ENCODE measurements at places on chromosomes 3 and 15.

DNA sequence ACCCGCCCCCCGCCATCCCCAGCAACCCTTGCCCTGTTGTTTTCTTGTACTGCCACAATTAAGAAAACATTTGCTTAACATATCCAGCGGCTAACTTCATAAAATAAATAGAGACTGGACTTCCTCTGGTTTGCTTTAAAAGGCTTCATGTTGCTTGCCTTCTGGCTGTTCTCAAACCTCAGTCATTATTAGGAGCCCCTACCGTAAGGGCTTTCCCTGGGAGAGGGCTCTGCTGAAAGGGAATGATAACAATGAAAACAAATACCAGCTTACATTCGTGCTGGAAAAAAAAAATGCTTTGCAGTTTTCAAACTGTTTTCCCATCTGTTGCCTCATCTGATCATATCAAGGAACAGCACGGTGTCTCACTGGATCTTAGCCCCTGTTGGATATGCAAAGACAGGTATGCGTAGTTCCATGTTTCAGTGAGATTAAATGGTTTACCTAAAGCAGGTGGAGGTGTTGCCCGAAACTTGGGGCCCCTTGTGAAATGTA is 77.2 kb upstream of the VGLL4 start:
- DNase-seq = no peak

- DNase-seq = no peak
Observed at GRCh38 chr3:189353318-189353965, 181.7 kb downstream of the TPRG1 start.

DNA sequence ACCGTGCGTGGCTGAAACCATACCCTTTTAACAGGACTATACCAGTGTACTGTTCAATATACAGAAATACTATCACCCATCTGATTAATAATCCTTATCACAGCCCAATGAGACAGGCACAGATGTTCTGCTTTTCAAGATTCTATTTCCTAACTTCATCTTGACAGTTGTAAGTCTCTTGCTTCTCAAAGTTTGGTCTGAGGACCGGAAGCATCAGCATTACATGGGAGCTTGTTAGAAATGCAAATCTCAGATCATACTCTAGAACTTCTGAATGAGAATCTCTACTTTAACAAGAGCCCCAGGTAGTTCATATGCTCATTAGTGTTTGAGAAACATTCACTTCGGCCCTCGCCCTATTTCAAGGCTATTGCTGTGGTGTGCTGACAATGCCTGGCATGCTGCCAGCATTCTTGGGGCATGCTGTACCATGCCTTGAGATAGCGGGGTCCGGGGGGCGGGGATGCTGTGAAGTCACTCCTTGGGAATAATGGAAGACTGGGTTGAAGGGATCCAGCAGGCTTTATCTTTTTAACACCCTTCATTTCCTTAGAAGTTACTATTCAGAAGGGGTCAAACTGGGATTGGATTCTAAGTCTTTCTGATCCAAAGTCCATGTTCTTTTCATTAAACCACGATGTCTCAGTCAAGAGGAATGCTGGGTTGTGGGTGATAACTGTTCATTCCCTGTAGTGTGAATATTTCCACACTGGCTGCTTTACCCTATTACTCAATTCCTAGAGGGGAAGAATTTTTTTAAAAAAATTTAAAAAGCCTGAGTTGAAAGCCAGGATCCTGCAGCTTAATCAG is 194.7 kb downstream of the LPP start:
- DNase-seq = no peak

DNA sequence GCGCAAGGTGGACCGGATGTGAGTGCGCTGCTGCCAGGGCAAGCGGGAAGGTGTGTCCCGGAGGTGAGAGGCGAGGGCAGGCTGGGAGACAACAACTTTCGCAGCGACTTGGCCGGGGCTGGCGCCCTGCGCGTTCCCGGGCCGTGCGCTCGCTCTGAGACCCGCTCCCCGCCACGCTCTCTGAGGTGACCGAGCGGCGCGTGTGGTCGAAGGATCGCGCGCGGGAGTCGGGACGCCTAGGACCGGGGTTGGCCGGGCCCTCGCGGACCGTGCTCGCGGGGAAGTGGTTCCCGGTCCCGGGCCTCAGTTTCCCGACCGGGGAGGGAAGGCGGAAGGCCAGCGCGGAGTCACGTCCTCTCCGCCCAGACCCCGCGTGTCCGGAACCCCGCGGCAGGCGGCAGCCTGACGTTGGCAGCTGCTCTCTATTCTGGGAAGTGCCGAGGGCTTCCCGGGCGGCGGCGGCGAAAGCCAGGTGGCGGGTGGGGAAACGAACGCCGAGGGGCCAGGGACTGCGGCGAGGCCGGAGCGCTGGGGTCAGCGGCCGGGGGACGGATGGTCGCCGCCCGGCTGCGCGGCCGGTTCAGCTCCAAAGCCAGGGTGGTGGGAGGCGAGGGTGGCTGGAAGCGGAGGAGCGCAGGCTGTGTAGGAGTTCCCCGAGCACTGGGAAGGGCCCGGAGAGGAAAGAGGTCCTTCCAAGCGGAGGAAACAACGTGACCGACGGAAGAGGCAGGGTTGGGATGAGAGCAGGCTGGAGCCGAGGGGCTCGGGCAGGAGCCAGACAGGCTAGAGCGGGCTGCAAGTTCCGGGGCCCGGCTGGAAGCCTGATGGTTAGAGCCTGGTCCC is 1.0 kb upstream of the IGF2BP2 start:
- DNase-seq = no peak

DNA sequence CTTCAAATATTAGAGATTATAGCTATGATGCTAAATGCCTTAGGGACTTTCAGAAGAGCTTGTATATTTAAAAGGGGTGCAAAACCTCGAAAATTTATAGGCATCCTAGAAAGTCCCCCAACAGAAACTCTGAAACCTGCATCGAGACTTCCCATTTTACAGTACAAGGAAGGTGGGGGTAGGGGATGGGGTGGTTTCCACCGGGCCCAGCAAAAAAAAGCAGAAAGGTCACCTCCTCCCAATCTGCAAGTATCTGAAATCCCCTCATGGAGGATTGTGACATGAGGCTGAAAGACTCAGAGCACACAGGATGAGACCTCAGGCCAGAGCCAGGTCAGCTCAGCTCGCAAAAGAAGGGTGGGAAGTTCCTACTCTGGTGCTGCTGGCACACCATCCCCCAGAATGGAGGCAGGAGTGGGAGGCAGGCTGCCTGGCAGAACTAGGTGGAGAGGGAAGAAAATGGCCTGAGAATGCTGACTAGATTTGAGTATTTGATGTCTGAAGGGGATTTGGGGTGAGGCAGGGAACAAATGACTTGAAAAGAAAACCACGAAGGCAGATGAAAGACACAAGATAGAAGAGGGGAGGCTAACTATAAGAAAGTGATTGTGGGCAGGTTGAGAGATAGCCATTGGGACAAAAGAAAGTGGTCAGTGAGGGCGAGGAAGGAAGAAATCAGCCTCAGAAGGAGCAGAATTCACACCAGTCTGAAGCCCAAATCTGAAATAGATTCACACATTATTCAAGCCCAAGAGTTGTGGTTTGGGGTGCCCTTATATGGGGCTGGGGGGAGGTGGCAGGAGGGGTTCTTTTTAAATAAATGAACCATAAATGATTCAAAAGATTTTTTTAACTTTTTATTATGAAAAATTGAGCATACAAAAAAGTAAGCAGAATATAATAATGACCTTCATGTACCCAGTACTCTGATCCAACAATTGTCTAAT is 22.5 kb upstream of the TSC22D2 start:
- DNase-seq = no peak

DNA sequence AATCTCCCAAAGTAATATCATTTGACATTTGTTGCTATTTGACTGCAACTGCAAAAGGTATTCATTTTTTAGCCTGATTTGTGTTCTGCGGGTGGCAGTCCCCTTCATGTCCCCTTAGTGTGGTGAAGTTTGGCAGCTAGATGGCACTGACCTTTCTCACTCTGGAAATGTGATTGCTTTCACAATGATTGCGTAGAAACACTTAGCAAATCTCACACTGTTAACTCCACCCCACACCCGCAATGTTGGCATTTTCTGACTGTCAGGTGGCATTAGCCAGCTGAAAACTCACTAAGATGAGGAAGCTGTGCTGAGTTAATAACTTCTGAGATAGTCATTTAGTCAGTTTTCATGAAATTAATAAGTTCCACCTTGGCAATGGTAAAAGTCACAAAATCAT is 76.9 kb downstream of the TRIM69 start:
- DNase-seq = no peak
